ENCODE measurements at places on chromosomes 6 and 20. TPM values are rescaled to one million over a fixed set of nuclear protein-coding genes. Genes with fewer than 3 reads are reported as not detected.
A peak's percentile ranks its signal among the peaks of the same experiment; 100 is the strongest.

The PLCB1 gene
- 0.92 TPM for polyA plus RNA-seq

The RRAGD gene
- 6.7 TPM for polyA plus RNA-seq

The MYLK2 gene
- not detected for polyA plus RNA-seq

The UNC5CL gene
- polyA plus RNA-seq = 6.0 TPM

The ADGB gene
- polyA plus RNA-seq = 0.13 TPM

DNA sequence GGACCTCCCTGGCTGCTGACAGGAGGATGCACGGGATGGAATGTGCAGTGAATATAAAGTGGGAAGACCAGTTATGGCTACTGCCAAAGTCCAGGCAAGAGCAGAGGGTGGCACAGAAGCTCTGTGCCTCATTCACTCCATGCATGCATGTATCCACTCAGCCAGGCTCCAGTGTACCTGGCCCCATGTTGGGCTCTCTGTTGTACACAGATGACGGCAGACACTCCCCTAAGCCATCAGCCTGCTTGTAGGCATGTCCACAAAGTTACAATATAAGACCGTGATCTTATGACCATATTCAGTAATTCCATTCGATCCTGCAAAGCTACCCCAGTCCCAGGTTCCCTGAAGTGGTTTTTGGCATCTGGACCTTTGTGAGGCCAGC, 116.8 kb downstream of the PREX1 start:
- no peak for DNase-seq
- H3K4me1 ChIP-seq = no peaks in the 10 kb centered on the region
- H3K27ac ChIP-seq = no peak overlapping the region
- H3K27me3 ChIP-seq = no peaks in the 10 kb centered on the region

DNA sequence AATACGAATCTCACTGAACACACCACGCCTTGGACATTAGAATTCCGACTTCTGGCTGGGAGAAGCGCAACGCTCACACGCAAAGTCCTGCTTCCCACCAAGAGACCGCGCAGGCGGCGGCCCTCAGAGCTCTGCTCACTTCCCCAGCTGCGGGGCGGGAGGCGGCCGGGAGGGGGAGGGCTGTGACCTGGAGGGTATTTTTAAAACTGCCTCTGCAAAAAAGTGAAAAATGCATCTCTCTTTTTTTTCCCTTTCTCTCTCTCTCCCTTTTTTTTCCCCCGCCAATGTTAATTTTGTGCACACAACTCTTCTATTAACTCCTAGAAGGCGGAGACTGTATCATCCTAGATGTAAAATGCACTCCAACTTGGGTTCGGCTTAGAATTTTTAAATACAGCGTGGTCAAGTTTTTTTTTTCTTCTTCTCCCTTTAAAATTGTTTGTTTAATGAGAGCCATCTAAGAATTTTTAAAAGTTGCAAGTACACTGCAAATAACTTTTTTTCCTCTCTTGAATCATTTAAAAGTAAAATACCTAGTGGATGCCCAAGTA, 66.4 kb downstream of the STX11 start:
- peak overlapping the region; percentile 86 for H3K4me3 ChIP-seq
- DNase-seq = no peak
- H3K27me3 ChIP-seq = no peaks in the 10 kb centered on the region
- peaks cover 20% of the 10 kb centered on the region for H3K4me1 ChIP-seq
- peak overlapping the region; percentile 92 for H3K27ac ChIP-seq
- no peaks in the 10 kb centered on the region for H3K36me3 ChIP-seq

DNA sequence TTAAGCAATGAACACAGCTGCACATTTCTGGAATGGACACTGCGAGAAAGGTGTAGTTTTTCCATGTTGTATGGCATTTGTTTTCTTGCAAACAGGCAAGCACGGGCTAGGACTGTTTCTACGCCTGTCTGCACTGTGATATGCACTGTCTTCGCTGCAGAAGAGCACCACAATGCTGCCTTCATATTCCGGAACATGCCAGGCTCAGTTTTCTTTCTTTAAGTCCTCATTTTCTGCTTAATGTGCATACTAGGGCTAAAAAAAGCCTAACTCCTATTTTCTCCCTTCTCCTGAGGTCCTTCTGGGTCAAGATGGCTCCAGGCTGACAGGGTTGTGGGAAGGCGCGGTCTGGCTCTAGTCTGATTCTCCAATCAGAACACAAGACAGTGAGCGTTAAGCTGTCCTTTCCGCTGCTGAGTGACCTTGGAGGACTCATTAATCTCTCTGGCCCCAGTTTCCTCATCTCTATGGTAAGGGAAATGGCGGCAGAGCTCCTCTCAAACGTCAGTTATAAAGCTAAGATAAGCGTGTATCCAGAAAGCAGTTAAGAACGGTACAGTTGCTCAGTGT, 379.9 kb downstream of the C6orf118 start:
- H3K36me3 ChIP-seq = no peaks in the 10 kb centered on the region
- no peak overlapping the region for H3K4me3 ChIP-seq
- DNase-seq = no peak
- no peaks in the 10 kb centered on the region for H3K4me1 ChIP-seq
- no peaks in the 10 kb centered on the region for H3K27me3 ChIP-seq

DNA sequence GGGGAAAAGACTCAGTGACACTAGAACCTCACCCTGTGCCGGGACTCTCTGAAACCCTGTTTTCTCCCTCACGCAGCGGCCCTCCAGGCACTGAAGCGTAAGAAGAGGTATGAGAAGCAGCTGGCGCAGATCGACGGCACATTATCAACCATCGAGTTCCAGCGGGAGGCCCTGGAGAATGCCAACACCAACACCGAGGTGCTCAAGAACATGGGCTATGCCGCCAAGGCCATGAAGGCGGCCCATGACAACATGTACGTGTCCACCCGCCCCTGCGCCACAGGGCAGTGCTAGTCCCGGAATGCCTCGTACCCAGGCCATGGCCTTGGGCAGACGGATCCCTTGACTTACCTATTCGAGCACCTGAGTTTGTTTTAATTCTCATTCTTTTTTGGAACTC, 37.2 kb downstream of the CHMP4B start:
- no peaks in the 10 kb centered on the region for H3K27me3 ChIP-seq
- no peak for DNase-seq
- peaks cover 50% of the 10 kb centered on the region for H3K36me3 ChIP-seq
- no peak overlapping the region for H3K27ac ChIP-seq
- no peaks in the 10 kb centered on the region for H3K4me1 ChIP-seq
- no peak overlapping the region for H3K4me3 ChIP-seq

DNA sequence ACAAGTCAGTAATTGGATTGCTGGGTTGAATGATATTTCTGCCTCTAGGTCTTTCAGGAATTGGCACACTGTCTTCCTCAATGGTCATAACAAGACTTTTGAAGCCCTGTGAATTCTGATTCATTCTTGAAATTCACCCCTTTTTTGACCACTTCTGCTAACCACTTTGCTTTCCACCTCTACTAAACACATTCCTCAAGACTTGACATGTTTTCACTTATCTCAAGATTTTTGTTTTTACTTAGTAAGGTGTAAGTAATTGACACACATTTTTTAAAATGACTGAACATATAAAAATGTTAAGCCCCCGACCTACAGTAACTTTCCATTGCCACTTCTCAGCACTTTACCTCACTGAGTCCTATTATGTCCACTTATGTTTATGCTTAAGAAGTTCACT, 239.1 kb downstream of the GRM1 start:
- no peaks in the 10 kb centered on the region for H3K36me3 ChIP-seq
- H3K4me3 ChIP-seq = no peak overlapping the region
- H3K27ac ChIP-seq = no peak overlapping the region
- no peak for DNase-seq

DNA sequence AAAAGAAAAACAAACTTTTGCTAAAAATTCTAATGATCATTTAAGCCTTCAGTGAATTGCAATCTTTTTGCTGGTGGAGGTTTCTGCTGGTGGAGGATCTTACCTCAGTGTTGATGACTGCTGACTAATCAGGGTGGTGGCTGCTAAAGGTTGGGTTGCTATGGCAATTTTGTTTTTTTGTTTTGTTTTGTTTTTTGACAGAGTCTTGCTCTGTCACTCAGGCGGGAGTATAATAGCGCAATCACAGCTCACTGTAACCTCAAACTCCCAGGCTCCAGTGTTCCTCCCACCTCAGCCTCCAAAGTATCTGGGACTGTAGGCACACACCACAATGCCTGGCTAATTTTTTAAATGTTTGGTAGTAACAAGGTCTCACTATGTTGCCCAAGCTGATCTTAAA, 94.7 kb downstream of the ANKRD6 start:
- H3K27me3 ChIP-seq = no peaks in the 10 kb centered on the region
- no peak overlapping the region for H3K4me3 ChIP-seq
- DNase-seq = no peak
- H3K36me3 ChIP-seq = no peaks in the 10 kb centered on the region

DNA sequence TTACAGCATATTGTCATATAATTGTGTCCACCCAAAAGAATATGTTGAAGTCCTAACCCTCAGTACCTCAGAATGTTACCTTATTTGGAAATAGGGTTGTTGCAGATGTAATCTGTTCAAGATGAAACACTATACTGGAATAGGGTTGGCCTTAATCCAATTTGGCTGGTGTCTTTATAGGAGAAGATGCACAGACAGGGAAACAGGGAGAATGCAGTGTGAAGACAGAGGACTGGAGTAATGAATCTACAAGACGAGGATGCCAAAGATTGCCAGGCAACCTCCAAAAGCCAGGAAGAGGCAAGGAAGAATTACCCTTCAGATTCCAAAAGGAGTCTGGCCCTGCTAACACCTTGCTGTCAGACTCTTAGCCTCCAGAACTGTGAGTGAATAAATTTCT, 482.9 kb downstream of the PTPRT start:
- H3K27ac ChIP-seq = peak overlapping the region; percentile 46
- H3K4me1 ChIP-seq = peaks cover 21% of the 10 kb centered on the region
- DNase-seq = peak; percentile 64
- H3K27me3 ChIP-seq = no peaks in the 10 kb centered on the region

GRCh38 chr20:33524261-33524660, 34.4 kb downstream of the CBFA2T2 start:
- H3K36me3 ChIP-seq = peaks cover 5% of the 10 kb centered on the region
- H3K27me3 ChIP-seq = no peaks in the 10 kb centered on the region
- no peak overlapping the region for H3K4me3 ChIP-seq
- DNase-seq = no peak

DNA sequence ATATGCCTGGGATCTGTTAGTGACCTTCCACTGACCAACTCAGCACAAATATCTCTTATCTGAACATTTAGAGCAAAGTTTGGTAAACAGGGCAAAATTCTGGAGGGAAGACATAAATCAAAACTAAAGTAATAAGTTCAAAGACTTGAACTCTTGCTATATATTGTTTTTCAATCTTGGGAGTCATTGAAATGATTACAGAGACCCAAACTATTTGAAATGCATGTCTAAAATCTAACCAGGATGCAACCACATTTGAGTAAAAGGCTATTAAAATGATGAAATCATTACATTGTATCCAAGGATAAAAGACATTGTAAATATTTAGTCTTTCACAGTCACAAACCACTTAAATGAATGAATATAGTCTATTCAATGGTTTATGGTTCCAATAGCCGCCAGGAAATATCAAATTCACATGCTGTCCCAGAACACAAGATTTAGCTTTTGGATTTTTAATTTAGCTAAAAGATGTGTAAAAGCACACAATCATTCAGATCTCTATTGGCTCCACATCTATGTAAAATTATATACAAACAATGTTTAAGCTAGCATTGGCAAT, 256.6 kb upstream of the EPHA7 start:
- no peak overlapping the region for H3K27ac ChIP-seq
- no peaks in the 10 kb centered on the region for H3K4me1 ChIP-seq
- no peak overlapping the region for H3K4me3 ChIP-seq
- DNase-seq = no peak

- DNase-seq = no peak
- no peaks in the 10 kb centered on the region for H3K27me3 ChIP-seq
- no peaks in the 10 kb centered on the region for H3K36me3 ChIP-seq
- H3K27ac ChIP-seq = no peak overlapping the region
Measured at GRCh38 chr20:77231-77630, 10.2 kb upstream of the DEFB125 start.

All from sigmoid colon (tissue), 7 donors.